Colonic mucosa (tissue), 4 donors: ENCODE measurements at places on chromosomes 1 and 21. TPM values are rescaled to one million over a fixed set of nuclear protein-coding genes. Genes with fewer than 3 reads are reported as not detected.

Gene COL16A1
- 15.4 TPM for total RNA-seq

Gene TMEM82
- 11.5 TPM for total RNA-seq

Gene SDHC
- total RNA-seq: 331 TPM

DNA sequence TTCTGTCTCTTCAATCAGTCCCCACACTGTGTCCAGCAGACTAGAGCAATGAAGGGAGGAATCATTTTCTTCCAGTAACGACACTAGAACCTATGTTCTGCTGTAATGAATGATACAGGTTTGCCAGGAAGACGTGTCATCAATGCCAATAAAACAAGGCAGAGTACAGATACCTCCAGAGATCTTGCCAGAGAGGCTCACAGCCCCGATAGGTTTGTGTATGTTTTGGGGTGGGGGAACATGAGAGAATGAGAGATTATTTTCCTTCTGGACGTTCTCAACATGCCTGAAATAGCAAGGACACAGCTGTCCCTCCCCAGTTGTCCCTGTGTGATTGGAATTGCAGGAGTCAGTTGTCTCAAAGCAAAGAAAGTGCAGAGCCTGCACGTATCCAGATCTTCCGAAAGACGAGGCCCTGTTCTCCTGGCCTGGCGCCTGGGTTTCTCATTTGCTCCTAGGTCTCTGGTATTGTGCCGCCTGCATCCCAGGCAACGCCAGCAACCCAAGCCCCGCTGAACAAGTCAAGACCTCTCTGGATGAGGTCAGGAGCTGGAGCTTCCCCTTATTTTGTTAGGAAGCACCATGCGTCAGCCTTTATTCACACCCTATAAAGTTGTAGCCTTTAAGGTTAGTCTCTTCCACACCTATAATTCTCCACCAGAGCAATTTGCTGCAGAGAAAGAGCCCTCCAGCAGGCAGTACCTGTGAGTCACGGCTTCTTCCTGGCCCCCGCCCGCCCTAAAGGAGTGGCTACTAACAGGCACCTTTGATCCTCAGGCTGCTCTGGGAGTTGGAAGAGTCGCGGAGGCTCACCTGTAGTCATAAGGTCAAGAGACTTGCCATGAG is 130.5 kb downstream of the TOMM20 start:
- peak overlapping the region; percentile 85 for H3K27ac ChIP-seq
- peak; percentile 92 for DNase-seq
- H3K36me3 ChIP-seq: no peaks in the 10 kb centered on the region
- H3K4me1 ChIP-seq: peaks cover 12% of the 10 kb centered on the region

GRCh38 chr1:40105028-40105427 is 8.0 kb upstream of the PPT1 start:
- no peaks in the 10 kb centered on the region for H3K27me3 ChIP-seq
- H3K27ac ChIP-seq: no peak overlapping the region
- no peak overlapping the region for H3K4me3 ChIP-seq
- no peaks in the 10 kb centered on the region for H3K36me3 ChIP-seq

- no peaks in the 10 kb centered on the region for H3K36me3 ChIP-seq
- H3K27ac ChIP-seq: no peak overlapping the region
- H3K4me1 ChIP-seq: no peaks in the 10 kb centered on the region
These were observed 19.5 kb downstream of the LACTBL1 start for GRCh38 chr1:22953057-22953739.

DNA sequence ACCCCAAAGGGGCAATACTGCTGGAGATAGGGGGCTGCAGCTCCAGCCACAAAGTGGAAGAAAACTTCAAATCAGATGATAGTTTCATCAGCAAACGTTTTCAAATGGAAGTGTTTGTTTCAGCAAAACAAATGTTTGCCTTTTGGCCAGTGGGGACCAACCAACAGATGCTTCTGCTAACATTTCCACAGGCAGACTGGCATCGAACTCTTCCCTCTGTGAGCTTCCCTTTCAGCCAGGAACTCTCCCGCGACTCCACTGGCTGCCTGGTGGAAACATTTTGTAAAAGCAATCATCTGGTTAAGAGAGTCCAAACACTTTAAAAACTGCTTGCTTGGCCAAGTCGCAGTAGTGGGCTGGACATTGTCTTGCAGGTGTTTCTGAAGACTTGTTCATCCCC is 30.7 kb downstream of the CENPF start:
- H3K27me3 ChIP-seq: no peaks in the 10 kb centered on the region
- DNase-seq: no peak
- no peak overlapping the region for H3K27ac ChIP-seq
- no peaks in the 10 kb centered on the region for H3K4me1 ChIP-seq
- no peak overlapping the region for H3K4me3 ChIP-seq

- H3K4me1 ChIP-seq: no peaks in the 10 kb centered on the region
- no peak overlapping the region for H3K4me3 ChIP-seq
- H3K27ac ChIP-seq: no peak overlapping the region
- H3K36me3 ChIP-seq: no peaks in the 10 kb centered on the region
- H3K27me3 ChIP-seq: no peaks in the 10 kb centered on the region
These were observed 25.0 kb upstream of the TMEM39B start for GRCh38 chr1:32047701-32048100.

DNA sequence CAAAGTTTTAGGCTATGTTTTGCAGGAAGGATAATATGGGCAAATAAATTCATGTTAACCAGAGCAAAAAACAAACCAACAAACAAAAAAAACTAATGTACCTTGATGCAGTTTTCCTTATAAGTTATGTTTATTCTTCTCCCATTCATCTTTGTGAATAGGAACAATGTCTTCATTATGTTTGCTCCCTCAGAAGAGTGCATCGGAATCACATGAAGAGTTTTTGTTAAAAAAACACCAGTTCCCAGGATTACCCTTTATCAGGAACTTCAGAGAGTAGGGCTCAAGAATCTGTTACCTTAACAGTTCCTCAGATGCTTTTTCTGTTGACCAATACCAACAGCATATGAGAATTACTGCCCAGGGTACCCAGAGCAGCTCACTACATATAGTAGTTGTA is 14.6 kb upstream of the PRRC2C start:
- no peak for DNase-seq
- H3K27me3 ChIP-seq: no peaks in the 10 kb centered on the region
- no peak overlapping the region for H3K27ac ChIP-seq
- H3K4me1 ChIP-seq: no peaks in the 10 kb centered on the region
- H3K36me3 ChIP-seq: no peaks in the 10 kb centered on the region

- H3K4me3 ChIP-seq: no peak overlapping the region
- H3K27ac ChIP-seq: no peak overlapping the region
- DNase-seq: no peak
- H3K4me1 ChIP-seq: no peaks in the 10 kb centered on the region
- H3K36me3 ChIP-seq: no peaks in the 10 kb centered on the region
These were observed 332.8 kb upstream of the ZRANB2 start for GRCh38 chr1:71413441-71414175.

DNA sequence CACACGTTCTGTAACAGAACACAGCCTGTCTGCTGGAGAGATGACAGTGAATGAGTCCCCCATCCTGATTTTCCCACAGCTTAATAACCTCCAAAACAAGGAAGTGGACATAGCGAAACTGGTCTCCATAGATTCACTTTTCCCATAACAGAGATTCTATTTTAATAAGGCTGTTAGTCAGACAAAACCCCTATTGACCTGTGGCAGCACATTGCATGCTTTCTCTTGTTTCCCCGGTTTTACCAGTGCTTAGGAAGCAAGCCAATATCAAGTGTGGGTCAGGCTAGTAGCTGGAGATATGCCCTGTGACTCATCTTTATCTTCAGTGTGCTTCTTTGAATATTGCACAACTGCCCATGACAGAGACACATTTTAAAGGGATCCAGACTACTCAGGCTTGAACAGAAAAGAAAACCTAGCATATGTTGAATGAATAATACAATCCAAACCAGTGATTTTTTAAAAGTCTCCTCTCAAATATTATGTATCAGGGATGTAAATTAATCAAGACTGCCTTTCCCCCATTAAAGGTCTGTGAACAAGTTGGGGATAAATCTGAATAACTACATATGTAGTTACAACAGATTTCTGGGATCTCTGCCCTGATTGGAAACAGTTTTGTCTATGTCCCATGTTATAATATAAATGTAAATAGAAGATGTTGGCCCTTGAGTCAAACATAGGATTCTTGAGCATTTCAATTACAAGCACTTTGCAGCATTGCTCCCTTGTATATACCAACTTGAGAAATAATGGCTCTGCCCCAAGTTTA is 11.9 kb upstream of the CLDN8 start:
- H3K4me1 ChIP-seq: no peaks in the 10 kb centered on the region
- peak; percentile 56 for DNase-seq
- H3K4me3 ChIP-seq: no peak overlapping the region
- no peaks in the 10 kb centered on the region for H3K27me3 ChIP-seq
- no peak overlapping the region for H3K27ac ChIP-seq
- H3K36me3 ChIP-seq: no peaks in the 10 kb centered on the region

DNA sequence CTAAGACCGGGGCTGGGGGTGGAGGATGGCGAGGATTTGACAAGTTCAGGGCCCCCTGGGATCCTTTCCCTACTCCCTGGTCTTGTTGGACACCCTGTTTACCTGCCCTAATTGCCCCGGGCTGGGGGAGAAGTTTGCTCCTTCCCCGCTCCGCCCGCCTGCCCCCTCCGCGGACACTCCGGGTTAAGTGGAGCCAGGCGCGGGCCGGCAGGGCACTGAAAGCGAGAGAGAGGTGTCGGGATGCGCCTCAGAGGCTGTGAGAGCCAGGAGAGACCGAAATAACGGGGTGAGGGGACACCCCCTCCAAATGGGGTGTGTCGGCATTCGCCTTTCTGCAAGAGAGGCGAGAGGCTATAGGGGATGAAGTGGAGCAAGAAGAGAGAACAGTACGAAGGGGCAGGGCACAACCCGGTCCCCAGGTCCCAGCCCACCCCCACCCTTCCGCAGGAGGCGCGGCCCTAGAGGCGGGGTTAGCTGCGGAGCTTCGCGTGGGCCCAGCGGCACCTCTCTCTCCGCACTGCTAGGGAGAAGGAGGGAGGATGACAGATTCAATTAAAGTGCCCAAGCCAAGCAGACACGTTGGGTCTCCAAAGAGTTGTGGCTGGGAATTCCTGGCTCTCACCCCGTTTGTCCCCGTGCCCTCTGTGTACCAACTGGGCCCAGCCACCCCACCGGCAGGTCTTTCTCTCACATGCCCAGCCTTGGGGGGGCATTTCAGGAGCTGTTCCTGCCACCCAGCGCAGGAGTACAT is 3.8 kb downstream of the EFNA3 start:
- DNase-seq: peak; percentile 72
- H3K36me3 ChIP-seq: no peaks in the 10 kb centered on the region
- peaks cover 23% of the 10 kb centered on the region for H3K27me3 ChIP-seq
- H3K27ac ChIP-seq: peak overlapping the region; percentile 95

- peak; percentile 24 for DNase-seq
- no peak overlapping the region for H3K4me3 ChIP-seq
- H3K36me3 ChIP-seq: no peaks in the 10 kb centered on the region
- H3K27me3 ChIP-seq: no peaks in the 10 kb centered on the region
- no peak overlapping the region for H3K27ac ChIP-seq
These were observed 94.5 kb upstream of the TSPAN2 start for GRCh38 chr1:115183721-115184259.

GRCh38 chr21:26147535-26147934 is 23.0 kb downstream of the APP start:
- H3K4me1 ChIP-seq: no peaks in the 10 kb centered on the region
- H3K27me3 ChIP-seq: no peaks in the 10 kb centered on the region
- no peak for DNase-seq
- no peak overlapping the region for H3K4me3 ChIP-seq
- H3K27ac ChIP-seq: no peak overlapping the region
- H3K36me3 ChIP-seq: no peaks in the 10 kb centered on the region

GRCh38 chr1:7378346-7379130 is 392.6 kb upstream of the VAMP3 start:
- H3K4me3 ChIP-seq: no peak overlapping the region
- peak; percentile 11 for DNase-seq
- no peak overlapping the region for H3K27ac ChIP-seq
- no peaks in the 10 kb centered on the region for H3K4me1 ChIP-seq
- H3K27me3 ChIP-seq: no peaks in the 10 kb centered on the region

DNA sequence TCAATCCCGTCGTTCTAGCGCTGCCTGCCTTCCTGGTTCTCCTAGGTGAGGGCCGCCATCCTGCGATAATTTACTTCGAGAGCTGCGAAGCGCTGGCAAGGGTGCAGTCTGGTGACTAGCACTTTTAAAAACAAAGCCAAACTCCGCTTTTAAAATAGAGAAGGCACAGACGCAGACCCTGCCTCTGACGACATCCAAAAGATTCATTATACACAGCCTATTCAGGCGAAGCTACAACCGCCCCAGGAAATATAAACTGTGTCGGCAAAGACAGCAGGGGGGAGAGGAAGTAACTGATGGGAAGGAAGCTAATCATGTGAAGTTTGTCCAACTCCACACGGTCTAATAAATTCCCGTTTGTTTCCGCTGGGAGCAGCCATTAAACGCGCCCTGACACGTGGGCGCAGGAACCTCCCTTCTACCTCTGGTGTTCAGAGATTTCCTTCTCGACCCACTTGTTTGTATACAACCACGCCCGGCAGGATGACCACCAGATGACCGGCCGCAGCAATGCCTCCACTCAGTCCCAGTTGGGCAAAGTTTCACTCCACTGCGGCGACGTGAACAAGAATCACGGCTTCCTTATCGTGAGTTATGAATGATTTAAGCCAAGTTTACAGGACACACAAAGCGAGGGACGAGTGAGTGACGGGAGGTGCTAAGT is 1.3 kb downstream of the GNG12 start:
- no peaks in the 10 kb centered on the region for H3K36me3 ChIP-seq
- H3K4me1 ChIP-seq: peaks cover 3% of the 10 kb centered on the region
- H3K27me3 ChIP-seq: no peaks in the 10 kb centered on the region
- peak overlapping the region; percentile 91 for H3K27ac ChIP-seq
- H3K4me3 ChIP-seq: peak overlapping the region; percentile 69

GRCh38 chr1:74689621-74690363 is 16.2 kb upstream of the ERICH3 start:
- no peak overlapping the region for H3K4me3 ChIP-seq
- H3K27ac ChIP-seq: no peak overlapping the region
- no peaks in the 10 kb centered on the region for H3K36me3 ChIP-seq
- peak; percentile 49 for DNase-seq
- H3K27me3 ChIP-seq: no peaks in the 10 kb centered on the region

DNA sequence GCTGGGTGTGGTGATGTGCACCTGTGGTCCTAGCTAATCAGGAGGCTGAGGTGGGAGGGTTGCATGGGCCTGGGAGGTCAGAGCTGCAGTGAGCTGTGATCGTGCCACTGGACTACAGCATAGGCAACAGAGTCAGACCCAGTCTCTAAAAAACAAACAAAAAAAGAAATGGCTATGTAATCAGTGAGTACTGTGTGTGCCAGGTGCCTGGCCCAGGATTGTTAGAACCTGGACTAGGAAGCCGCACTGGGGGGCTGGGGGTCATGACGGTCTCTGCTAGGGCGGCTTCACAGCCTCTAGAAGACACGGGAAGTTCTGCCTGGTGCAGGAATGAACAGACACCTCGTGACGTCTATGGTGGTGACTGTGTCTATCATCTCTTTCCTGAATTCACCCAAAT is 8.5 kb downstream of the TMEM9 start:
- H3K27me3 ChIP-seq: no peaks in the 10 kb centered on the region
- no peaks in the 10 kb centered on the region for H3K36me3 ChIP-seq
- no peak overlapping the region for H3K27ac ChIP-seq
- no peak overlapping the region for H3K4me3 ChIP-seq
- DNase-seq: no peak
- H3K4me1 ChIP-seq: no peaks in the 10 kb centered on the region

DNA sequence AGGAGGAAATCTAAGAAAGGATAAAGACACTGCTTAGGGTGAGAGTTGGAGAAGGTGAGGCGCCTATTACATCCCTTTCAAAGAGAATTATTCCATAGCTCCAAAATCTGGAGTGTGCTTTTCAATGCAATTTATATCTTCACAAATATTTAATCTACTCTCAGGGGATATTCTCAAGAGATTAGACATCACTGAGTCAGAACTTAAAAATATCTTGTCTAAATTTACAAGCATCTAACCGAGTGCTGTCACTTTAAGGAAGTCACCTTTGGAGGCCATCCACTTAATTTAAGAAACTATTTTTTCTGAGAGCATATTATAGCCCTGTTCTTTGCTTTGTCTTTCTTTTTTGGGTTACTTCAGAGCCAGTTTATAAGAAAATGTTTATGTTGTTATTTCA is 134.6 kb downstream of the TNFSF18 start:
- no peaks in the 10 kb centered on the region for H3K4me1 ChIP-seq
- no peak overlapping the region for H3K27ac ChIP-seq
- DNase-seq: no peak
- H3K36me3 ChIP-seq: no peaks in the 10 kb centered on the region
